Right lung (tissue), 10 donors: ENCODE measurements at places on chromosomes 4 and X.

DNA sequence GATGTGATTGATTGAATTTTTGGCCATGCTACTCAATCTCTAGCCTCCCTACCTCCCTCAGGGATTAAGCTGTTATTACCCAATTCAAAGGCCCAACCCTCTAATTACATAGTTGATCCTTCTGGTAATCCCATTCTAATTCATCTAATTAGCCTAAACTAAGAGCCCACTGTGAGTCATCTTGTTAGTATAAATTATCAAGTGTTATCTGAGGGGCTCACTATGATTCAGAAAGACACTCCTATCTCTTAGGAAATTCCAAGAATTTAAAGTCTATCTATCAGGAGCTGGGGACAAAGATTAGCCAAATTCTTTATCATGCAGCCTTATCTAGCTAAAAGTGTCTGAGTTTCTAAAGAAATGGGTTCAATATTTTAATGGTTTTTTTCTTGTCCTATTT, 32.9 kb upstream of the VEGFC start:
- DNase-seq, result no peak

DNA sequence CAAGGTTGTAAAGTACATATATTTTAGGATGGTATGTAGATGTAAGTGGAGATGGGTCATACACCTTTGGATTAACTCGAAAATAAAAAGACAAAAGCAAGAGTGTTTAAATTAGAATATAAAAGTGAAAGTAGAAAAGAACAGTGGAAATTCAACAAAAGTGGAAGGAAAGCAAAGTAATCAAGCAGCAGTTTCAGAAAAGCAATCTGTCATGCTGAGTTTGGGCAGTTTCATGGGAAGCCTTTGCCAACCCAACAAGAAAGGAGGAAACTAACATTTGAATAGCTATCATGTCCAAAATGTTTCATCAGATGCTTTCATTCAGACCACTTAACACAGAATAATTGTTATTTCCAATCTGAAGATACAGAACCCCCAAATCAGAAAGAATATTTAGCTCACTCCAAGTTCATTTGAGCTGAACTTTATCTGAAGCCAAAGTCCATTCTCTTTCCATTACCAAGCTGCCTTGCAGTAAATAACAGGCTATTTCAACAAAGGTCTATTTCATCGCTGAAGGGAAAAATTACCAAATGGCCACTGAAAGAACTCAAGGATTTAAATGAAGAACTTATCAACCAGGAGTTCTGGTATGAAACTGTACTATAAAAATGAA, 1.8 kb upstream of the EXOSC9 start:
- no peak for DNase-seq

DNA sequence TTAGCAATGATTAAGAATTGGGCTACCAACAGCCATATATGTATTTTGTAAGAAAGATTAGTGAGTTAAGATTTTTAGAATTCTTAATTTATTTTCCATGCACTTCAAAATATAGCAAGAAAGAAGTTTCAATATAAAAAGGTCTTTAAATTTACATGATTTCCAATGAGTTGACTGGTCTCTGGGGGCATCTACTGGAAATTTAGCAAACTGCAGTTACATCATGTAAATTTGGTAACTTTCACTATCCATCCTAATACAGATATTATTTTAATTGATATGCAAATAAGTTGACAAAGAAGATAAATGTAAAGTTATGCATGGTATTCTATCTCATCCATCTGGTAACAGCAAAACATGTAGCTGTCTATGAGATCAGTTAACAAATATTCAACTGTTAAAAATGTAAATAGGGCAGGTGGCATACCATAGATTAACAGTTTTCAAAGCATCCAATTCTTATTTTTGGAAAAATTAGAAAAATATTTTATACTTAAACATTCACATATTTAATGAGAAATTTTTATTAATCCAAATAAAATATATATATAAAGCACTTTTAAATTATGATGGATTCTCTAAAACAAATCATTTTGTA, 29.1 kb downstream of the TTC29 start:
- DNase-seq, result peak; percentile 20

DNA sequence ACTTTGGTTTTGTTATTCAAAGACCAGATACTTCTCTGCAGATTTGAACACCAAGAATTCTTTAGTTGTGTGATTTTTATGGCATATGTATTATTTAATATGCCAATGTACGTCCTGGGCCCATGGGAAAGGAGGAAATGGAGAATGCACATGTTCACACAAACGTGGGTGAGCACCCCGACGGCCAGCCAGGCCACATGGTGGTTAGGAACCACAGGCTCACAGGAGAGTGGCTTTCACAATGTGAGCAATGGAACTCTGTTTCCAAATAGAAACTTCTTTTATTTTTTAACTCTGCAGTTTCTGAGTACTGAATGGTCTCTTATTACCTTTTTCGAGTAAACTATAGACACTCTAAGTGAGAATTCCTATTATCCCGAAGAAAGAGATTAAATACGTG, 58.0 kb upstream of the UNC5C start:
- no peak for DNase-seq

DNA sequence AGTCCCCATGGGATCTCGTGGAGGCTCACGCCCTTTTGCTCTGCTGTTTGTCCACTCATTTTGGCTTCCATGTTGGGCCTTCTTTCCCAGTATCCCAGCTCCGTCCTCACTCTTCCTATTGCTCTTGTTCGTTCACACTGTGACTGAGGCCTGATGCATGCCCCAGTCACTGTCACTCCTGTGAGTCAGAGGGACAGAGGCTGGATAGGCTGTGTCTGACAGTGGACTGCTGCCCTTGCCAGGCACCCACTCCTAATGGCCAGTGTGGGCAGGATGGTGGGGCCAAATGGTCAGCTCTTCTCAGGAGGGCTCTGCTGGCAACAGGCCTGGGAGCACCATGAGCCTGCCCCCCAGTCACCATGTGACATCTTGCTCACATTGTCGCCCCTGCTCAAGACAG, 40.0 kb downstream of the HADH start:
- no peak for DNase-seq

- no peak for DNase-seq
Measured at GRCh38 chrX:101682723-101683122, 23.1 kb upstream of the ARMCX2 start.
